ENCODE measurements at places on chromosomes 7 and 10.

GRCh38 chr10:95861386-95861785 is 46.4 kb upstream of the CC2D2B start:
- DNase-seq, result no peak

DNA sequence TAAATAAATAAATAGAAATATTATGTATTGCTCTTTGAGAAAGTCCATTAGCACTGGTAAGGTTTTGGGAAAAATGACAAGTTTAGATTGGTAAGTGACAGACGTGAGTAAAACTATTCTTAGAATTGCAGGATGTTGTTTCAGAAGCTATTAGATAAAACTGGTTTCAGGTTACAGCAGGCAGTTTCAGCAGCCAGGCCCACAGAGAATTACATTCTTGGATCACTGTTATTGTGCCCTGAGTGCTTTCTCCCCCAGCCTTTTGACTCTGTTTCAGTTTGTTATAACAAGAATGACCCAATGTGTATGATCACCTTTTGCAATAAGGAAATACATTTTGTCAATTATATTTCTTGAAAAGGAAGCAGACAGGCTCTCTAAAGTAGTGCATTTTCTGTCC is 86.5 kb downstream of the DKK1 start:
- no peak for DNase-seq

DNA sequence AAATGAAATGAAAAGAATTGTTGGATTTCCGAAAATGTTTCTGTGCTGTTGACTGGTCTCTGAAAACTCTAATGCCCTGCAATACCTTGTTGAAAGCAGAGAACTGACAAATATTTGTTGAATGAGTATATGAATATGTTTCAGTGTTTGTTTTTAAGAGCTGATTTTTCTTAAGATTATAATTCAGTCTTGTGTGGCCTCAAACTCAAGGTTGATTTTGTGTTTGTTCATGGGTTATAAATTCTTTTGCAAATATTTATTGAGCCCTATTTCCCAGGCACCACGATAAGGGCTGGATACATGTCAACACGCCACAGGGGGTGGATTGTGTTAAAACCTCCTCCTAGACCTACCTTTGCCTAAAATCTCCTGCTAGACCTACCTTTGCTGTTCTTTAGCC is 203.9 kb upstream of the PLPP4 start:
- no peak for DNase-seq

DNA sequence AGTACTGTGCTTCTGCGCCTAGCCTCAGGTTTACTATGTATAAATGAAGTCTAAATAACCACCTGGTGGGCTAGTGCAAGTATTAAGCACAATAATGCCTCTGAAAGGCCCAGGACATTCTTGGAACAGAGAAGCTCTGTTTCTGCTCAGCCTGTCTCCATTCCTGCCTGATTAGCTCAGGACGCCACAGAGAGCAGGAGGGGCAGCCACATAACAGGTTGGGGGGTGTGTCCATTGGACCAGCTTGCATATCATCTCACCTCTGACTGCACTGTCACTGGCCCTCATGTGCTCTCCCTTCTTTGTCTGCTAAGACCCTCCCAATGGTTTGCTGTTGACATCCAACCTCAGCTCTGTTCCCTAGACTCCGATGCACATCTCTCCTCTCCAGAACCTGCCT is 52.8 kb upstream of the IKZF1 start:
- DNase-seq, result no peak

DNA sequence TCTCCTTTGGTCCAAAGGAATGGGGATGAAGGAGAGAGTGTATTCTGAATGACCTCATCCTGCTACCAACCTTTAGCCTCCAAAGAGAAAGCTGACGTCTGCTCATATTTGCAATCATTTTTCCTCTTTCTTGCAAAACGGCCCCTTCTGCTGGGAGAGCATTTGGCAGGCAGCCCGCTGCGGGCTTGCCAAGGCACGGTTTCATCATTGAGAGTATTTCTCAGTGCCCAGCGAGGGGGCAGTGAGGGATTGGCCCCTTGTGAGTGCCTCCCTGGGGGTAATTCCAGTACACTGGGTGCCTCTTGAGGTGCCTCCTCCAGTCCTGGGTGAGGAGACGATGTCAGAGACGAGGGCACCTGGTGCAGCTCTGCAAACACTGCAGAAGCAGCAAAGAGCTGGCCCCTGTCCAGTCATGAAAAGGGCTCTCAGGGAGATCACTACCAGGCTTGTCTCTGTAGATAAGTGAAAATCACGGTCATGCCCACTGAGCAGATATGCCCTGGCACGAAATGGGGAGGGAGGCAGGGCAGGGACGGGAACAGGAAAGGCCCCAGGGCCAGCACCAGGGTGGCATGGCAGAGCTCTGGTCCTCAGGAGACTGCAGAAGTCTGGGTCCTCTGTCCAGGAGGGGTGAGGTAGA is 48.7 kb upstream of the SHH start:
- DNase-seq, result peak; percentile 35

DNA sequence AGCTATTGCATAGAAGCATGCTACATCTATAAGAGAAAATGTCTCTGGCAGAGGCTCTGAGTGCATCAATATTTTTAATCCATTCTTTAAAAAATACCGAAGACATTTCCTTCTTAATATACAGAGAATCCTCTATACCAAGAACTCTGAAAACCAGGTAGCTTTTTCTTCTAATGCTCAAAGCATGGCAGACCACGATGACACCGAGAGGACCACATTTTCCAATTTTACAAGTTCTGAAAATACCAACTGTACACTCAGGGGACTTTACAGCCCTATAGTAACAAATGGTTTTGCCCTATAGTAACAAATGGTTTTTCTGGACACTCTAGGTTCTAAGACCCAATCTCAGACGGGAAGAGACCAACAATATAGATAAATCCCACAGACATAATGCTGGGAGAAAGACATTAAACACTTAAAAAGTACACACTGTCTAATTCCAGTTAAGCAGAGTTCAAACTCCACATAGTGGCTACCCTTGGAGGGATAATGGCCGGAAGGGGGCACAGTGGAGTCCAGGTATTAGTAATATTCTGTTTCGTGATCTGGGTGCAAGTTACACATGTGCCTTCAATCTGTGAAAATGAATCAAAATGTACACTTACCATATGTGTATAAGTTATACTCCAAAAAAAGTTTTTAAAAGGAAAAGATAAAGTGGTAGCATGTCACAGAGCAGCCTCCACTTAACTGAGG is 26.2 kb downstream of the CCDC6 start:
- no peak for DNase-seq
